ENCODE measurements at places on chromosomes 7 and 10.

GRCh38 chr10:49393757-49394156, 2.1 kb downstream of the DRGX start:
- DNase-seq: no peak

GRCh38 chr7:5183899-5184298, 6.1 kb upstream of the WIPI2 start:
- DNase-seq: no peak

- no peak for DNase-seq
Observed at GRCh38 chr10:88802523-88803285, at the start of gene LIPM. LIPM (plus strand) TSS chr10:88802730; CDS start chr10:88802897, 167 bp downstream.

DNA sequence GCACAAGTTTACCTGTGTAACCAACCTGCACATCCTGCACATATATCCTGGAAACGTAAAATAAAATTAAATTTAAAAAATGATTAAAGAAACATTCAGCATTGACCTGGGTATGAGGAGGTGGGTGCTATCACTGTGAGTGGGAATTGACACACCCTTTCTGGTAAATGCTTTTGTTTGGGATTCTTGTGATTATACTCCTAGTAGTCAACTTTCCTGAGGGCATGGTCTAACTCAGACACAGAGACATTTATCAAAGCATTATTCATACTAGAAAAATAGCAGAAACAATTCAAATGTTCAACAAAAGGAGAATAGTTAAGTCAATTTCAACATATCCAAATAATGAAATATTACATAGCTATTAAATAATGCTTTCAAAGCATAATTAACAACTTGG, 44.2 kb downstream of the CNNM2 start:
- no peak for DNase-seq

- no peak for DNase-seq
Observed at GRCh38 chr10:83012866-83013265, 1126.4 kb upstream of the GHITM start.

- no peak for DNase-seq
Observed at GRCh38 chr7:149191851-149192250, 3.5 kb upstream of the ZNF282 start.

- no peak for DNase-seq
Observed at GRCh38 chr10:68103901-68104300, 5.4 kb upstream of the MYPN start.

DNA sequence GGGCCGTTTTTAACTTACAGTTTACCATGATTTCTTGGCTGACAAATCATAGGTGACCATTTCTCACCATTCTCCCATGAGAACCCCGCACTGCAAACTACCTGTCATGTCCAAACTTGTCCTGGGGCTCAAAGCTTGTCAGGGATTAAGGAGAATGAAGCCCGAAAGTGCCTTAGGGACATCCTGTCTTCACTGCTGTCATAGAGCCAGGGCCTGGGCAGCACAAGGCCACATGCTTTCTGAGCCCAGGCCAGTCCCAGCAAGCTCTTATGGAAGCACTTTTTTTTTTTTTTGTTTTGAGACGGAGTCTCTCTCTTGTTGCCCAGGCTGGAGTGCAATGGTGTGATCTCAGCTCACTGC, 33.9 kb downstream of the CCM2 start:
- DNase-seq: no peak

DNA sequence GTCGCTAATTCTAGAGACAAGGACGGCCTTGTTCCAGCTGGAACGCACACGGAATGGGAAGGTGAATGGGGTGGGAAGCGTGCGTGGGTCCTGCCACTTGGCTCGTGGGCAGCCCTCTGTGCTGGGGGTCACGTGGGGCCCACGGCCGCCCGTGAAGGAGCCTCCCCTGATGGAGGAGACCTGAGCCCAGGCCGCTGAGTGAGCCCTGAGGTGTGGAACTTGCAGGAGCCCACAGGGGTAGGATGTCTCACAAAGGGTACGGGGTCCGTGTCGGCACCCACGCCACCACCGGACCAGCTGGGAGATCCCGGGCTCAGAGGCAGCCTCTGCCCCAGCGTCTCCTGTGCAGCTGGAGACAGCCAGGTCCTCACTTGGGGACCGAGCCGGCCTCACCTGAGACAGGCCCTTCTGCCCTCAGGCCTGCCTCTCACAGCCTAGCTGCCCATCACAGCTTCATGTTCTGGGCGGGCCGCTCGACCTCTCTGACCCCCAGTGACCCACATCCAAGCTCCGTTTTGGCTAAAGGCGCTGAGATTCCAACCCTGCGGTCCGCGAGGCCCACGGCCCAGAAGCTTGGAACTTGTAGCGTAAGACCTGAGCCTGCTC, 84.8 kb downstream of the FOXL3 start:
- no peak for DNase-seq

GRCh38 chr7:1729183-1729582, 59.1 kb downstream of the ELFN1 start:
- DNase-seq: no peak

DNA sequence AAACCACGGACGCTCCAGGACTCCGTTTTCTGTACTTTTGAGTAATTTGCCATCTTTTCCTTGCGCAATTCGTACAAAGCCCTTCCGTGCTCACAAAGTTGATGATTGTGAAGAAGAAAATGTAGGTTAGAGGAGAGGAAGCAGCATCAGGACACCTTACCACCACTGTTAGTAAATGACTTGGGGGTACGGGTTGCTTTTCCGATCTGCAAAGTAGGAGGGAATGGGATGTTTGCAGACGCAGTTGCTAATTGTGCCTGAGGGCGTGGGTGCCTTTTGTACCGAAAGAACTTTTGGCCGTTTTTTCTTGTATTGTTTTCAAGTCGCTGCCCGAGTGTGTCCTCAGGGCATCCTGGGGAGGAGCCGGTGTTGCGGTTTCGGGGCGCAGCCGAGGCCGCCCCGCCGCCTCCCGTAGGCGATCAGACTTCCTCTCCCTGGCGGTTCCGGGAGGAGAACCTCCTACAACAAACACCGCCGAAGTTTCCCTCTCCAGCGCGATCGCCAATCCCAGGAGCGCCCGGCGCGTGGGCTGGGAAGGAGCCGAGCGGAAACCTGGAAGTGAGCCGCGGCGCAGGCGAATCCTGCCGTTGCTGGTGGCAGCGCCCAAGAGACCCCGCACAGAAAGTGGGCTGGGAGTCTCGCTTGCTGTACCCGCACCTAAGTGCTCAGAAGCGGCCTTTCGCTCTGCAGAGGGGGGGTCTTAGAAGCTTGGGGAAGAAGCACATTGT, 1.0 kb downstream of the PRR15 start:
- DNase-seq: peak; percentile 78

- DNase-seq: no peak
Observed at GRCh38 chr10:9382533-9382866, 1328.0 kb downstream of the GATA3 start.

GRCh38 chr7:157977717-157978496, 609.7 kb downstream of the PTPRN2 start:
- no peak for DNase-seq

DNA sequence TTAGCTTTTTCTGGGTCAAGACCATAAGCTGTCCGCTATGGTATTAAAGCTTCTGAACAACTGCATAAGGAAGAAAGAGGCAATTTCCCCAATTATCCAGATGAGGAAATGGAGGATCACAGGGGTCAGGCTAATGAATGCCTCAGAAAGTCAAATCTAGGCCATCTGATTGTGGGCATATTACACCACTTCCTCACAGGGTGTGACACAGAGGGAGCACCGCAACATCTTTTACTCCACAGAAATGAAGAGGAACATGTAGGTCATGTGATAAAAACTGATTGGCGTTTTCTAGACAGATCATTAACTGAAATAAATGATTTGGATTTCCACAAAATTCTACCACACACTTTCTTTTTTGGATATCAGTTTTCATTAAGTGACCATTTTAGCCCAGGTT, 384.4 kb downstream of the PARD3 start:
- DNase-seq: no peak

DNA sequence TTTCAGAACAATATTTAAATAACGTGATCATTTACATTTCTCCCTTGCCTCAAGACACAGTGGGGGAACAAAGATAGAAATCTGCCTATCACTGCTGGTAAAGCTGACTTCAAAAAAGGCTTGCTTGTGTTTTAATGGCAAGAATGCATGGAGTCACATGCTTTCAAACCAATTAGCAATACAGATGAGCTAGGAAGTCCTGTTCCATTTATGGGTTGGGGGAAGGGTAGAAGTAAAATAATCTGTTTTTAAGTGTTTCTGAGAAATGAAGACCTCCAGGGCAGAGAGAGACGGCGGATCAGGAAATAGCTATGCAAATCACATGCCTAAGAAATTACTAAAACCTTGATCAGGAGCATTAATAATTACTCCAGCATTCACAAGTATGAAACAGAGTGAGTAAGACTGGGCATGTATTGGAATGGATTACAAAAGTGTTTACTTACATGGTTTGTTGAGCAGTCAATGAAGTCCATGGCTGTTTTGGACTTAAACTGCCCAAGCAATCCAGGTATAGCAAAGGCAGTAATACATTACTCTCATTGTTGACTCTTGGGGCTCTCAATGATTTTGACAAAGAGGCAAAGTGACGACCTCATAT, 142.0 kb downstream of the ARID5B start:
- DNase-seq: no peak

GRCh38 chr7:151386301-151387160, 23.3 kb downstream of the WDR86 start:
- DNase-seq: peak; percentile 61

GRCh38 chr7:49791088-49791741, 17.8 kb downstream of the VWC2 start:
- peak; percentile 80 for DNase-seq

GRCh38 chr7:12642508-12642907, 44.9 kb upstream of the ARL4A start:
- DNase-seq: no peak

- no peak for DNase-seq
Observed at GRCh38 chr10:14820775-14821154, 17.1 kb downstream of the CDNF start.

Measured in T47D (cell line).